MCF 10A (cell line): ENCODE measurements at places on chromosomes 3 and 15.

DNA sequence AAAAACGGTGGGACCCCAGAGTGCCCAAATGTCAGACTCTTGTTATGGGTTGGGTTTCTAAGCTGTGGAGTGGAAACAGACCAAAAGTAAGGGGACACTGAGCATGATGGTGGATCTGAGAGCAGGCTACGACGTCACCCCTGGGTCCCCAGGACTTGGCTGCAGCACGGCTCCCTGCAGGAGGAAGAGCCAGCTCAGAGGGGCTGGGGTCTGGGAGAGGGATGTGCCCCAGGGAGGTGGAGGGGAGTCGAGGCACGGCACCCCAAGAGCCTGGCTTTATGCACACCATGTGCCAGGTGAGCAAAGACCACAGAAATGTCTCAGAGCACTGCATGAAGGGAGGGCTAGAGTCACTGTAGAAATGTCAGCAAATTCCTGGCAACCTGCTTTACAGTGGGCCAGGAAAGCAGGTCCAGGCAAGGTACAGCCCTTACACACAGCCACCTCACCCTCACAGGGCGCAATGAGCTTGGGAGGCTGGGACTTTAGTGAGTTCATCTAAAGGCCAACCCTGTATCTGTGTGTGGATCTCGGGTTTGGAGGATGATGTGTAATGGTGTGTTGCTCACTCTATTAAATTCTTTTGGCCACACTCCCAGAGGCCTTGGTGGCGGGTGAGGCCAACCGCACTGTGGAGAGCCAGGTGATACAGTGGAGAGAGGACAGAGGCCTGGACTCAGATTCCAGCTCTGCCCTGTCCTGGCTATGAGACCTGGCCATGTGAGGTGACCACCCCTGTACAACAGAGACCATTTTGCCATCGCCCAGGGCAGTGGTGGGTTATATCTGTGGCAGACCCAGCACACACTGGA is 14.1 kb downstream of the CTSH start:
- DNase-seq, result peak; percentile 97

DNA sequence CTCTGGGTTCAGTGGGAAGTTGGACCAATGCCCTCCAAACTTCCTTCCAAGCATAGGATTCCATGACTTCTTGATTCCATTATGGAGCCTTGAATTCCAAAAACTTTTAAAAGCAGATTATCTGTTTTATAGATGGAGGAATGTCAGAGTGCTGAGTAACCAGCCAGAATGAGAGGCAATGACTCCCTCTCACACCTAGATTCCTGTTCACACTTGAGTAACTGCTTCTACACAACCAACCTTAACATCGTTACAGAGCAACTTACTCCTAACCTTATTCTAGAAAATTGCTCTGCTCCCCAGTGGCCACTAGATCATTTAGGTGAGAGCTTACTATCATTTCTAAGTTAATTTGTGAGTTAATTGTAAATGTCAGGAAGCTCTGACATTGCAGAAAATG is 24.2 kb upstream of the NR2F2 start:
- no peak for DNase-seq

DNA sequence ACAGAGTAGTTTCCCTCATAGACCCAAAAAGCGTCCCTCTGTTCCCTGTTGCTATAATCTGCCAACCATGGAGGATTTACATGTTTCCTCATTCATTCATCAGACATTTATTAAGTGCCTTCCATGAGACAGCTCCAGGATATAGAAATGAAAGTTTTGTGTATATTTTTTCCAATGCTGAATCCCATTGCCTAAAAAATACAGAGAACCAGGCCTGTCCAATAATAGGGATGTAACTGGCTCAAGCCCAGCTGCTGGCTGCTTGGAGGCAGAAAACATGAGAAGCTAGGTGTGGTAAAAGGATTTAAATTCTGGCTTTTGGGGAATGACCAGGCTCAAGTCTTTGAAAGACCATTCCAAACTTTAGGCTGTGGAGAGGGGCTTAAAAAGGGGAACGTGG is 41.5 kb downstream of the RARB start:
- DNase-seq, result no peak

- DNase-seq, result no peak
Observed at GRCh38 chr3:61299343-61300005, 48.2 kb upstream of the FHIT start.

GRCh38 chr3:177145954-177146353 is 51.3 kb downstream of the TBL1XR1 start:
- no peak for DNase-seq

GRCh38 chr3:133459400-133459799 is 59.5 kb downstream of the BFSP2 start:
- DNase-seq, result no peak

- no peak for DNase-seq
Observed at GRCh38 chr3:113771993-113772392, 25.2 kb downstream of the ATP6V1A start.

GRCh38 chr3:5016211-5017161 is 37.2 kb downstream of the BHLHE40 start:
- peak; percentile 59 for DNase-seq

GRCh38 chr3:39088889-39089288 is 18.5 kb downstream of the GORASP1 start:
- DNase-seq, result no peak

GRCh38 chr3:142168514-142168913 is 19.2 kb upstream of the TFDP2 start:
- DNase-seq, result no peak

GRCh38 chr3:151724576-151725562 is 8.9 kb upstream of the AADACL2 start:
- DNase-seq, result no peak

- no peak for DNase-seq
Observed at GRCh38 chr15:42151141-42151561, 5.3 kb downstream of the PLA2G4F start.

DNA sequence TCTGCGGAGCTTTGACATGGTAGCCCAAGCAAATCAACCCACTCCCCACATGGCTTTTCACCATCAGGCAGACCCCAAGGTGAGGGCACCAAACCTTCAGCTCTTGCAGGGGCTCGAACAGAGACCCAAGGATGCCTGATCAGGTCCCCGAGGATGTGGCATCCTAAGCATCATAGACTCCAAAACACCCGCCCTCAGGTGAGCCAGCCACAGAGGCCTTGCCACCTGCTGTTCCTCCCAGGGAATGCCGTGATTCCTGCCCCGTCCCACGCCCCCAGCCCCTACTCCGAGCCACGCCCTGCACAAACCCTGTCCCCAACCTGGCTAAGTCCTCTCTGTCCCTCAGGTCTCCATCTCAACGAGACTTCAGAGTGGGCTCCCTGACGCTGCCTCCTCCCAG is 34.7 kb upstream of the SLC41A3 start:
- DNase-seq, result no peak

- DNase-seq, result peak; percentile 51
Observed at GRCh38 chr15:79849789-79850188, 47.0 kb downstream of the MTHFS start.

- DNase-seq, result no peak
Observed at GRCh38 chr3:133162670-133163305, 124.6 kb downstream of the TMEM108 start.

- no peak for DNase-seq
Observed at GRCh38 chr15:70823196-70823595, 30.8 kb downstream of the LARP6 start.

GRCh38 chr3:152269056-152269830 is 514 bp downstream of the MBNL1 start:
- DNase-seq, result peak; percentile 80

GRCh38 chr3:24472358-24472757 is 22.3 kb downstream of the THRB start:
- DNase-seq, result peak; percentile 78

DNA sequence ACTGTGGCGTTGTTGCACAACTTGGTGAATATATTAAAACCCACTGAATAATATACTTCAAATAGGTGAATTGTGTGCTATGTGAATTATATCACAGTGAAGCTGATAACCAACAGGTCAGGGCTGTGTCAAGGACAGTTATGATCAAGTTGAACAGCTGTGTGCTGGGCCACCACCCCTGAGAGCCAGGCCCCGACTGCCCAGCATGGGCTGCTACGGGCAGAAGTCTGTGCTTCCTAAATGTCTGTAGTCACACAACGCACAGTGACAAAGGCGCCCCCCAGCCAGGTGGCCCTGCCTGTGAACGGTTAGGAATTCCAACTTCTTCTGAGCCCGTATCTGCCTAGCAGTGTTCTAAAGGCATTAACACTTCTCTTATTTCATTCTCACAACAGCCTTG is 32.8 kb downstream of the TKT start:
- no peak for DNase-seq

GRCh38 chr15:40347559-40348473 is 3.0 kb upstream of the PHGR1 start:
- no peak for DNase-seq

DNA sequence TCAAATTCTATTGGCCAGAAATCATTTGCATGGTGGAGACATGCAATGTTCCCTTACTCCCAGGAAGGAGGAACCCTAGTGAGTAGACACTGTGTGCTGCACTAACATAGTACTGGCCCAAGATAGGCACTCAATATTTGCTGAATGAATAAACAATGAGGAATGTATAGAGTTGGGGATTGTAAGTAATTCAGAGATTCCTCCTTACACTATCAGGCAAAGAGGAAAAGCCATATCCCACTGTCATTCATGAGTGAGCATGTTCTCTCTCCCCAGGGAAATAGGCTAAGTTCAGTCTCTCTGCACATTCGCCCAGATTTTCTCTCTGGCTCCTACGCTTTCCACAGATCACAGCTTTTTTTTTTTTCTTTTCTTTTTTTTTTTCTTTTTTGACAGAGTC is 154.9 kb upstream of the WNT5A start:
- DNase-seq, result no peak

- DNase-seq, result no peak
Observed at GRCh38 chr3:175898194-175898593, 1039.1 kb downstream of the NAALADL2 start.

GRCh38 chr3:11662392-11662990 is 18.8 kb upstream of the VGLL4 start:
- DNase-seq, result peak; percentile 47

GRCh38 chr3:40120806-40121205 is 188.7 kb upstream of the EIF1B start:
- DNase-seq, result peak; percentile 35

DNA sequence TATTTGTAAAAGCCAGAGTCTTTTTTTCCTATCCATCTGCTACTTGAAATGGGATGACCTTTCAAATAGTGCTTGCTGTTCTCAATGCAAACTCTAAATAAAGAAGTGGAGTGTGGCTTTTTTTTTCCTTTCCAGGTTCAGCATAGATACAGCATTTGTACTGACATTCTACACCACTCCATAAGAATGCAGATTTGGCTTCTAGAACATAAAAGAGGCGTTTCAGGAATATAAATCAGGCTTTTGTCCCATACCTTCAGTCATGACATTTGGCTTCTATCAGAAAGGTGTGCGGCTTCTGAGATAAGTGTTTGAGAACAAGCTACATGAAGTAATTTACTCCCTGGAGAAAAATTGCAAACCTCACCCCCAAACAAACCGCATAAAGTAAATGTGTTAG is 553.1 kb downstream of the FHIT start:
- DNase-seq, result no peak

- DNase-seq, result no peak
Observed at GRCh38 chr3:120224237-120224636, 60.8 kb downstream of the GPR156 start.

- peak; percentile 46 for DNase-seq
Observed at GRCh38 chr15:77455696-77456321, 35.1 kb downstream of the HMG20A start.

- DNase-seq, result peak; percentile 68
Observed at GRCh38 chr3:71926262-71926600, 141.3 kb upstream of the PROK2 start.

DNA sequence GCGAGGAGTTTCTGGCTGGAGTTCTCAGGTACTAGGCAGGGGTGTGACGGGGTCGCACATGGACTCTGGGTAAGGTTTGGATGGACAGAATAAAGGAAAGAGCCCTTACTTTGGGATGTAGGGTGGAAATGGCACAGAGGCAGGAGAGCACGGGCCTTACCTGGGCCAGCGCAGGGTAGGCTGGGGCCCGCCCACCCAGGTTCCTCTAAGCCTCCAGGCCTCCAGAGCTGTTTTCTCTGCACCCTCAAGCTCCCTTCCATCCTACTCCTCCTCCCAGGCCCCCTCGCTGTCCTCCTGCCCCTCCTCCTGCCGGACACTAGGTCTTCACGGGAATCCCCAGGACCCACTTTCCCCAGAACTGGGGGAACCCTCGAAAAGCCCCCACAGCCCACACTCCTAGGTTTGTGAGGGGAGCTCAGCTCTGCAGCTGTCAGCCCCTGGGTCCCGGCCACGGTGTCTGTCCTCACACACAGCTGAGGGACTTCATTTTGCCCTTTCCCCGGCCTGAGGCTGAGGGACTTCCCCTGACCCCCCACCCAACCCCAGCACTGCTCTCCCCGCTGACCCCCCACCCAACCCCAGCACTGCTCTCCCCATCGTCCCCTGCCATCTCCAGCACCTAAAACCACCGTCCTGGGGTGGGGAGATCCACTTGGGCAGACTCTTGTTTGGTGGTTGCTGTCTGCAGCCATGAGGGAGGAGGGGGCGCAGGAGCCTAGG is 53.0 kb upstream of the PCSK6 start:
- no peak for DNase-seq

GRCh38 chr3:42751609-42752008 is 21.4 kb downstream of the CCDC13 start:
- DNase-seq, result no peak

- DNase-seq, result no peak
Observed at GRCh38 chr15:42064271-42064670, 30.1 kb downstream of the PLA2G4D start.

DNA sequence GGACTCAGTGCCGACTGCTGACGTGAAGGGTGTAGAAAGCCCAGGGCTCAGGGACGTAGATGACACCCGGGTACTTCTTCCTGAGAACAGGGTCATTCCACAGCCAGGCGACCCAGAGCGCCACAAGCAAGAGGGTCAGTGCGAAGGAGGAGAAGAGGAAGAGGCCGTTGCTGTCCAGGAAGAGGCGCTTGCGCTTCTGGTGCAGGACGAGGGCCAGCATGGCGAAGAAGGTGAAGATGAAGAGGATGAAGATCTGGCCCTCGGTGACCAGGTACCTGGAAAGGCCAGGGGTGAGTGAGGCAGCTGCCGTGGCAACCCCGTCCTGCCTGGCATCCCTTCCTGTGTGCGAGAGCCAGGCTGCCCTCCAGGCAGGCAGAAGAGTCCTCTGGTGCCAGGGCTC is 3.0 kb upstream of the CALML4 start:
- no peak for DNase-seq

DNA sequence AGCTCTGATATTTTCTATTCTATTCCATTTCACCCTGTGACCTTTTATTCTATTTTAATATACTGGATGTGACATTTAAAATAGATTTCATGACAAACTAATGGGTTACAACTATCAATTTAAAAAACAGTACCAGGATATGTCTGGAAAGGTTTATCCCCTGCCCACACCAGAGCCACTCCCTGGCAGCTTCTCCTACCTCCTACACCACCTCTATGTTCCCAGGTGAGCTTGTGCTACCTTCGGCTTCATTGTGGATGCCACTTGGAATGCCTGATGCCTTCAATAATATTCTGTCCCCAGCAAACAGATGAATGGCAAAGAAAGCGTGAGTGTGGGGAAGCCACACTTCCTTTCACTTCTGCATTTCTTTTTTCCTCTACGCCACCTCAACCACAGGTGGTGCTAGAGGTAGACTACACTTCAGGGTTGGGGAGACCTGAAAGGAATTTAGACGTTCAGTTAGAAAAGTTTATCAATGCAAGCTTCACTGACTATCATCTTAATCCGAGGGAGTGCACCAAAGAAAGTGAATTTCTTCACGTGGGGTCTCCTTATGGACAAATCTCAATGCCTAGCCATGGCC is 213.0 kb downstream of the SSR3 start:
- DNase-seq, result no peak
